Umbilical cord (tissue), 2 donors: ENCODE measurements at places on chromosomes 6 and 20. TPM values are rescaled to one million over a fixed set of nuclear protein-coding genes. Genes with fewer than 3 reads are reported as not detected.

Gene OR2J2
- 2.9 TPM for total RNA-seq

Gene TRMT11
- 19.5 TPM for total RNA-seq

Gene TREM1
- 1.7 TPM for total RNA-seq

Gene MEI4
- 3.4 TPM for total RNA-seq

Gene HSPA12B
- total RNA-seq: 13.5 TPM

Gene TSBP1
- total RNA-seq: 1.7 TPM

Gene TRIM10
- total RNA-seq: 4.3 TPM

Gene HTR1B
- total RNA-seq: 17.1 TPM

Gene STK38
- 21.2 TPM for total RNA-seq

Gene RSPH4A
- total RNA-seq: 5.1 TPM

Gene TRERF1
- total RNA-seq: 4.8 TPM

Gene MAS1L
- 1.4 TPM for total RNA-seq

Gene GSTA2
- total RNA-seq: 3.4 TPM

Gene ARFGEF3
- total RNA-seq: 4.6 TPM

Gene IRF4
- 0.24 TPM for total RNA-seq

Gene MDFI
- total RNA-seq: 67.7 TPM

Gene PPP1R16B
- 2.6 TPM for total RNA-seq

Gene IMPG1
- total RNA-seq: 1.2 TPM

Gene OOEP
- total RNA-seq: not detected

Gene PRICKLE4
- total RNA-seq: 2.9 TPM

Gene DOK5
- 6.7 TPM for total RNA-seq

Gene NKX2-4
- total RNA-seq: not detected

Gene SLPI
- total RNA-seq: 2.4 TPM

Gene HLA-DPA1
- total RNA-seq: 24.8 TPM

Gene MCCD1
- not detected for total RNA-seq

Gene LSM2
- total RNA-seq: 28.9 TPM

Gene MRPS18B
- total RNA-seq: 18.8 TPM

Gene PDYN
- total RNA-seq: 1.4 TPM

Gene ENPP5
- 2.4 TPM for total RNA-seq

Gene TXLNB
- total RNA-seq: 3.9 TPM

Gene MAP7
- 2.6 TPM for total RNA-seq

Gene SLC18B1
- total RNA-seq: 4.1 TPM

Gene PSMB8
- 15.4 TPM for total RNA-seq

Gene ZFP57
- total RNA-seq: not detected

Gene DEFB125
- not detected for total RNA-seq

Gene DEFB119
- not detected for total RNA-seq

Gene SPATA25
- 3.6 TPM for total RNA-seq

Gene GABRR1
- 0.24 TPM for total RNA-seq

Gene HLA-DOA
- total RNA-seq: 0.72 TPM
